ENCODE measurements at places on chromosomes 7 and 10. TPM values are rescaled to one million over a fixed set of nuclear protein-coding genes. Genes with fewer than 3 reads are reported as not detected.

The C7orf33 gene
- total RNA-seq = not detected

The C10orf71 gene
- total RNA-seq = not detected

The OPALIN gene
- total RNA-seq = not detected

The CALML5 gene
- total RNA-seq = not detected

The CNNM1 gene
- 0.21 TPM for total RNA-seq

The MSMB gene
- not detected for total RNA-seq

The ZSCAN25 gene
- 31.2 TPM for total RNA-seq

All from activated T-helper 2 cell treated with anti-CD3 and anti-CD28 coated beads, Interferon-gamma antibody, Interleukin-2, Interleukin-4, amounts not matched to agents 10 μg/mL and 5 μg/mL and 100 μg/mL, durations not matched to agents 14 hours and 24 hours and 36 hours (primary cell).